ENCODE measurements at places on chromosomes 2 and 18.

DNA sequence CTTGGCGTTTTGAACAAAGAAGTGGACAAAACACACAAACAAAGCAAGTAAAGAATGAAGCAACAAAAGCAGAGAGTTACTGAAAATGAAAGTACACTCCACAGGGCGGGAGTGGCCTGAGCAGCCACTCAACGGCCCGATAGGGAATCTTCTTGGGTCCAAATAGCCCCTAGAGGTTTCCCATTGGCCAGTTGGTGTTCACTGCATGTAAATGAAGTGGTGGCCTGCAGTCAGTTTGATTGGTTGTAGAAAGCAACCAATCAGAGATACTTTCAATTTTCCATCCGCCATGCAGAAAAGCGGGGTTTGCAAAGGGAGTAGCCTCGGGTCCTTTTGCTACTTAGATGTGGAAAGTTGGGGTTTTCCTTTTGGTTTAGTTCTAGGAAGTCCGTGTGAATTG, 31.6 kb downstream of the CYBRD1 start:
- DNase-seq: no peak

DNA sequence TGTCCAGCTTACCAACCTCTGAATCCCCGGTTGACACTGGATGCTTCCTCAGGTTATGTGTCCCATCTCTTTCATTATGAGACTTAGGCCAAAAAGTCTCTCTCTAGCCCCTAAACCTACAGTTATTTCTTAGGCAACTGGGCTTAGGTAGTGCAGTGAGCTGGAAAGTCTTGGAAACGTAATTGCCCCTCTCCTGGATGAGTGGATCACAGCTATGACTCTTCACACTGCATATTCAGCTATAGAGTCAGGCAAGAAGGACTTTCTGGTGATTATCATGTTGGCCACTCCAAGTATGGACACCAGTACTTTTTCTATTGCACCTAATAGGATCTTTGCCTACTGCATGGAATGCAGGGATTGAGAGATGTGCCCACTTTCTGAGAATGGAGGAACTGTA, 458.3 kb upstream of the CELF4 start:
- no peak for DNase-seq

DNA sequence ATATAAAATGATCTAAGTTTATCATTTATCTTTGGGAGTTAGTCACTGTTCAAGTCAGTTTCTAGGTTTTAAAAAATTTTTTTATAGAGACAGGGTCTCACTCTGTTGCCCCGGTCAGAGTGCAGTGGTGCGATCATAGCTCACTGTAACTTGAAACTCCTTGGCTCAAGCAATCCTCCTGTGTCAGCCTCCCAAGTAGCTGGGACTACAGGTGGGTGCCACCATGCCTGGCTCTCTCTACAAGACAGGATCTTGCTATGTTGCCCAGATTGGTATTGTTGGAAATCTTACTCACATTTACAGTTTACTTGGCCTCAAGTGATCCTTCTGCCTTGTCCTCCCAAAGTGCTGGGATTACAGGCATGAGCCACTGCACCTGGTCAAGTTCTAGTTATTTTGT, 74.5 kb downstream of the MIB1 start:
- no peak for DNase-seq

- DNase-seq: no peak
Observed at GRCh38 chr2:20352230-20352578, 1.6 kb upstream of the PUM2 start.

GRCh38 chr2:145065342-145065741, 545.4 kb upstream of the ZEB2 start:
- no peak for DNase-seq

All from posterior vena cava (tissue), 2 donors.